ENCODE measurements at places on chromosomes 12 and 14. TPM values are rescaled to one million over a fixed set of nuclear protein-coding genes. Genes with fewer than 3 reads are reported as not detected.

The SLC22A17 gene
- total RNA-seq = 7.9 TPM

The PPP4R4 gene
- total RNA-seq = 0.39 TPM

The TMEM132C gene
- total RNA-seq = not detected

The NOPCHAP1 gene
- 32.4 TPM for total RNA-seq

The AGAP2 gene
- total RNA-seq = 0.14 TPM

The PIWIL1 gene
- total RNA-seq = not detected

The CLEC4D gene
- not detected for total RNA-seq

The GPR68 gene
- 0.06 TPM for total RNA-seq

The CLEC1A gene
- not detected for total RNA-seq

The SRRM4 gene
- not detected for total RNA-seq

The TAOK3 gene
- 10.3 TPM for total RNA-seq

The ITFG2 gene
- total RNA-seq = 16.9 TPM

Measured in A549 treated with DMSO at 1 μM for 4 hours (cell line).